ENCODE measurements at places on chromosomes 6 and 20.

- DNase-seq, result no peak
Measured at GRCh38 chr6:24692415-24692814, 25.5 kb downstream of the ACOT13 start.

- peak; percentile 26 for DNase-seq
Measured at GRCh38 chr20:62651285-62652021, 9.2 kb downstream of the SLCO4A1 start.

- no peak for DNase-seq
Measured at GRCh38 chr6:135606392-135606791, 108.9 kb upstream of the AHI1 start.

DNA sequence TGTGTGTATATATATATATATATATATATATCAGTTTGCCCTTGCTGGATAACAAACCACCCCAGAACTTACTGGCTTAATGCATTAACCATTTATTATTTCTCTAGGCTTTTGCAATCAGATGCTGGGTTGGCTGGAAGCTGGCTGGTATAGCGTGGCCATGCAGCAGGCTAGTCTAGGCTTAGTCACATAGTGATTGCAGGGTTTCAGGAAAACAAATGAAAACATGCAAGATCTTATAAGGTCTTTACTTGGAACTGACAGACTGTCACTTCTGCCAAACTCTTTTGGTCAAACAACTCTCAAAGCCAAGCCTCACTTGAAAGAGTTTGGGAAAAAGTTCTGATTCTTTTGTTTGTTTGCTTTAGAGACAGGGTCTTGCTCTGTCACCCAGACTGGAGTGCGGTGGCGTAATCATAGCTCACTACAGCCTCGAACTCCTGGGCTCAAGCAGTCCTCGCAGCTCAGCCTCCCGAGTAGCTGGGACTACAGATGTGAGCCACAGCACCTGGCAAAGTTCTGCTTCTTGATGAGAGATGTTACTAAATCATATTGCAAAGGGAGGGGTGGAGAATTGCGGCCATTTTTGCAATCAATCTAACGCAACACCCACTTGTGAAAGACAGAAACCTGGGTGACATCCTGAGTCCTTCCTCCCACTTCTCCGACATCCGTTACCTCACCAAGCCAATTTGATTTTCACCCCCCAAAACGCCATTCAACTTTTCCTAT, 74.6 kb upstream of the RNF24 start:
- no peak for DNase-seq

- no peak for DNase-seq
Measured at GRCh38 chr20:54231036-54231435, 23.1 kb downstream of the PFDN4 start.

GRCh38 chr6:71199736-71200135, 88.9 kb upstream of the OGFRL1 start:
- DNase-seq, result no peak

DNA sequence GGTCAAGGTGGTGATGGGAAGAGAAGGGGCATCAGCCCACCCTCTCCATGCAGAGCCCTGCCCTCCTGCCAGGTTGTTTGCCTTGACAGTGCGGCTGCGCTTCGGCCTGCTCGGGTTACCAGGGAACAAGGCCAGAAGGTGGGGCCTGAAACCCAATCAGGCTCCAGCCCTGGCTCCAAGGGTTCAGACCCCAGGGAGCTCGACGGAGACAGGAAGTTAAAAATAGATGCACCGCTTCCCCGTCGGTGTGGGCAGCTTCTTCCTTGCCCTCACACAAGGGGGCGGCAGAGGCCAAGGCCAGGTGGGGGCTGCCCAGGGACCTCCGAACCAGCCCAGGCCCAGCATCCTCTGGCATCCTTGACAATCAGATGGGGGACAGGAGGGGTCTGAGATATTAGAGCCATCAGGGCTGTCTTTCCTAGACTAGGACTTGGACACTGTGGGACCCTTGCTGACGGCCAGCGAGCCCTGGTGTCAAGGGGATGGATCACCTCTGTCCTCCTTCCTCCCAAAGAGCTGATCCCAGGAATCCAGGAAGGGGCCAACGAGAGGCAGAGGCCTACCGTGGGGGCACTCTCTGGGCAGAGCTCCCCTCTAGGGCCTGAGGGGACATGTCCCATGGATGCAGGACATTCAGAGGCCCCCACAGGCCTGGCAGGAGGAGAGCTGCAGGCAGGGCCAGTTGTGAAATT, 65.2 kb downstream of the RIPOR3 start:
- DNase-seq, result no peak

DNA sequence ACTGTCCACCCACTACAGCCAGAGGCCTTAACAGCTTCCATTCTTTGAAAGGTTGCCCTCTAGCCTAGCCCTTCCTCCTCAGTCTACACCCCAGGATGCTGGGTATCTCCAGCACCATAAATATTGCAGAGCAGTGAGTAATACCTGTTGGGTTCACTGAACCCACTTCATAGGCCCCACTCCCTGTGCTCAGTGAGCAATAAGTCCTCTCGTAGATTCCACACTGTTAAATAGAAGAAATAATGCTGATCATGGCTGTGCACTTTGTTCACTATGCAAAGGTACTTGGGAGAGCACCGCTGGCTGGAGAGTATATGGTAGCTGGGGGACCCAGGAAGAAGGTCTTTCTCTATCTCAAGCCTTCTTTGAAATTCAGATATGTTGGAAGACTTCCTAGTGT, 87.3 kb downstream of the RSPH3 start:
- DNase-seq, result no peak

DNA sequence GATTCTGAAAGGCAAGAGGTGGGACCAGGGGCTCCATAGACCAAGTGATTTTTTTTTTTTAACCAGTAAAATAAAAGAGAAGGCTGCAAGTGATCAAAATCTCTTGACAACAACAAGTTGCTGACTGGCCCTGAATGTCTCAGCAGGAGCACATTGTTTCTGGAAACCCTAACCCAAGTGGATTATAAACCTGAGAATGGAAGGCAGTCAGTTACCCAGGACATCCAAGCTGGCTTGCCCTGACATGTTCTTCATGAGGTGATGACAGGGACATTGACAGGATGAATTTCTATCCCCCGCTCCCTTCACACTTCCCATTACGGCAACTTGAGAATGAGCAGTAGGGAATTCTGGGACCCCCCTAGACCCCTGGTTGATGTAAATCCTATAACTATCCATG, 49.6 kb upstream of the RIPOR2 start:
- no peak for DNase-seq

- DNase-seq, result no peak
Measured at GRCh38 chr6:15658181-15658744, 4.6 kb downstream of the DTNBP1 start.

DNA sequence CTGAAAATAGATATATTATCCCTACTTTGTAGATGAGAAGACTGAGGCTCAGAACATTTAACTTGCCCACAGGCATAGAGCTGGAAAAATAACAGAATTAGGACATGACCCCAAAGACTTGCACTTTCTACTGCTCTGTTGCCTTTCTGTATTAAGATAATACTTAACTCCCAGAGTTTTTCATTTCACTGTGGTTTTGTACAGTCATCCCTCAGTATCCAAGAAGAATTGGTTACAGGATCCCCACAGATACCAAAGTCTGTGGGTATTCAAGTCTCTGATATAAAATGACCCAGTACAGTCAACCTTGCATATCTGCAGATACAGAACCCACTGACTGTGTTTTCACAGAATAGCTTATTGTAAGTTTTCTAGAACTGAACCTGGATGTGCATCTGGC, 16.8 kb downstream of the MRS2 start:
- no peak for DNase-seq

- no peak for DNase-seq
Measured at GRCh38 chr20:23232679-23233308, 117.8 kb upstream of the NXT1 start.

- DNase-seq, result peak; percentile 93
Measured at GRCh38 chr6:46419576-46420002, 71.7 kb downstream of the RCAN2 start.

DNA sequence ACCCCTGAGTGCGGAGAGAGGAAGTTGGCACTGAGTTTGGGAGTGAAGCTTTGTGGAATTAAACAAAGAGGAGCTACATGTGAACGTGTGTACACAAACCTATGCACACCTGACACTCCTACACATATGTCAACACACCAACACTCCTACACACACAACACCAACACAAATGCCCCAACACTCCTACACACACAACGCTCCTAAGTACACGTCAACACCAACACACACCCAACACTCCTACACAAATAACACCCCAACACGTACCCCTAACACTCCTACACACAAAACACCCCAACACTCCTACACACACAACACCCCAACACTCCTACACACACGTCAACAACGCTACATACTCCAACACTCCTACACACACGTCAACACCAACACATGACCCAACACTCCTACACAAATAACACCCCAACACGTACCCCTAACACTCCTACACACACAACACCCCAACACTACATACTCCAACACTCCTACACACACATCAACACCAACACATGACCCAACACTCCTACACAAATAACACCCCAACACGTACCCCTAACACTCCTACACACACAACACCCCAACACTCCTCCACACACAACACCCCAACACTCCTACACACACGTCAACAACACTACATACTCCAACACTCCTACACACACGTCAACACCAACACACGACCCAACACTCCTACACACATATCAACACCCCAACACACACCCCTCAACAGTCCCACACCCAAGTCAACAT, 40.1 kb upstream of the ZBP1 start:
- no peak for DNase-seq

DNA sequence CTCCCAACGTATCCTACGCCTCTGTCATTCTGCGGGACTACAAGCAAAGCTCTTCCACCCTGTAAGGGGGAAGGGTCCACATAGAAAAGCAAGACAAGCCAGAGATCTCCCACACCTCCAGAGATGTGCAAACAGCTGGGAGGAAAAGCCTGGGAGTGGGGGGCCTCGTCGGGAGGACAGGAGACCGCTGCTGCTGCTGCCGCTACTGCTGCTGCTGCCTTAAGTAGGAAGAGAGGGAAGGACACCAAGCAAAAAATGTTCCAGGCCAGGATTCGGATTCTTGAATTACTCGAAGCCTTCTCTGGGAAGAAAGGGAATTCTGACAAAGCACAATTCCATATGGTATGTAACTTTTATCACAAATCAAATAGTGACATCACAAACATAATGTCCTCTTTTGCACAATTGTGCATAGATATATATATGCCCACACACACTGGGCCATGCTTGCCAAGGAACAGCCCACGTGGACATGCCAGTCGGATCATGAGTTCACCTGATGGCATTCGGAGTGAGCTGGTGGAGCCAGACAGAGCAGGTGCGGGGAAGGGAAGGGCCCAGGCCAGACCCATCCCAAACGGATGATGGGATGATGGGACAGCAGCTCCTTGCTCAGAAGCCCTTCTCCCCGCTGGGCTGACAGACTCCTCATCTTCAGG, 108.8 kb upstream of the RAB32 start:
- DNase-seq, result no peak

DNA sequence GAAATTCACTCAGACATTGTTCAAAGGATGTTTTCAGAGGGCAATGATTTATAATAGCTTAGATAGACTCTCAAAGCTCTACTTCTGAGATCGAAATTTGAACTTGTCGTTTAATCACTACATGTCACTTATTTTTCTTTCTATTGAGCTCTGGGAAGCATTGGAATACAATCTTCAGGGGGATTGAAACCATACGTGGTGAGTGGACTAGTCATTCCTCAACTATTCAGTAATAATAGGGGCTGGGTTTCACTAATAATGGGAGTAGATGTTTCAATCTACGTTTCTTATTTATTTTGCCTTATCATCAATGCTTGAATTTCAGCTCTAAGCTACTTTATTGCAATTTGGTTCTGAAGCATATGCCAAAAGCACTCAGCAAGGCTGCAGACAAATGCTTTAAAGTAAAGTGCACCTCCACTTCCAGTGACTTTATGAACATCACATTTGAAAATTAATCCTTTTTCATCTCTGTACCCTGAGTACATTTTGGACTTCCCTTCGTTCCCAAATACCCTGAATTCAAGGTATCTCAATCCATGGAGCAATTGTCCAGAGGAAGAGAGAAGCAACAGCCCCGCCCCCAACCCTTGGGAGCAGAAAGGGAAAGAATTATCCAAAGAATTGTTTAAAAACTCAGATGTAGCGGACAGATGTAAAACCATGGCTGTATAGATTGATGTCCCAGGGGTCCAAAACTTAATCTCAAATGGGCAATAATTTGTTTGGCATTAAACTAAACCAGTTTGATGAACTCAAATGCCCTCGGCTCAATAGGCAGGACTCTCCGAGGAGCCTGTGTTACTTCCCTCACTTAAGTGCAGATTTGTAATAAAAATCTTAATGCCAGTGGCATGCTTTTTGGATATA, 68.1 kb downstream of the HFE start:
- DNase-seq, result peak; percentile 62

DNA sequence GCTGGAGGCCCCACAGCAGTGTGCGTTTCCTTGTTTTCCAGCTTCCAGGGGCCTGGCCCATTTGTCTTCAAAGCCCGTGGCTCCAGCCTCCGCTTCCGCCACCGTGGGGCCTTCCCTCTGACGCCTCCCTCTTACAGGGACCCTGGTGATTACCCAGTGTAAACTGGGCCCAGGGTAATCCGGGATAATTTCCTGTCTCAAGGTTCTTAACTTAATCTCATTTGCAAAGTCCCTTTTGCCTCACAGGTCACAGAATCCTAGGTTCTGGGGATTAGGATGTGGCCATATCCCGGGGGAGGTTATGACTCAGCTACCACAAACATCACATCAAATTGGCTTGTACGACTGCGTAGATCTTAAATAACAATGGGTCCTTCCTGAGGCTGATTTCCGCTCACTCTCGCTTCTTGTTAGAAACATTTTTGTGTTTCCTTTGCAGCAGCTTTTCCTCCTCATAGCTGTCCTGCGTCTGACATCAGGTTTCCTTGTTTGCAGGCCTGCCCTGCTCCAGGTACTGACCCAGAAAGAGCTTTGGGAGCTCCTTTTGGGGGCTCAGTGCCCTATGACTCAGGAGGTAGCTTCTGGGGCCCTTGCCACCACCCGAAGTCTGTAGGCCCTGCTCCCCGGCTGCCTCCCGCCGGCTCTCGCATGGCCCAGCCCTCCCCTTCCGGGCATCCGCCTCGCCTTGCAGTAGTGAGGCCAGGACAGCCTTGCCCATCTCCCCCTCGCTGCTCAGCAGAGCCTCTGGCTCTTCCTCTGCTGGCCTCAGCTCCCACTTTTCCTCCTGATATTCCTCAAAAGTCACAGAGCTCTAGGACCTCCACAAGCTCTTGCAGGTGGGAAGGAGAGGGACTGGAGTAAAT, 100.5 kb downstream of the ERMARD start:
- DNase-seq, result no peak

Measured in pons (tissue), 1 donor.